Glomerular endothelial cell (primary cell): ENCODE measurements at places on chromosomes 7 and 10. TPM values are rescaled to one million over a fixed set of nuclear protein-coding genes. Genes with fewer than 3 reads are reported as not detected.

DNA sequence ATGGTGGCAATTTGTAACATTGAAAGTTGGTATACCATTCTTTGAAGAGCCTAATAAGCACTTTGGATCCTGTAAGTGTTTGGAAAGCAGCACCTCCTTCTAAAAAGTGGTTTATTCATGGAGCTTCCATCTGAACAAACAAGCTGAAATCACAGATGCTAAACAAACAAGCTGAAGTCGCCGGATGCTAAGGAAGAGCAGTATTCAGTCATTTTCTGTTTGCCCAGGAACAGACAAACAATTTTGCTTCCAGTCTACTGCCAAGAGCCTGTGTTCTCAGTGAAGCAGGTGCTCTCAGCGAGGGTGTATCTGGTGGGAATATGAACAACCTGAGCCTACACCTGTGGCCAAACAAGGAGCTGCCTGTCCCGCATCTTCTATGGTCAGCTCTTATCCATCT lies 6.3 kb downstream of the COL28A1 start:
- no peak for DNase-seq

PLEKHS1 gene
- total RNA-seq, result not detected in 2 replicates

- DNase-seq, result no peak
Measured at GRCh38 chr10:34713875-34714274, 101.2 kb downstream of the PARD3 start.

EBLN1 gene
- total RNA-seq, result not detected in 2 replicates

GRCh38 chr10:112307358-112308124 lies 24.3 kb downstream of the TECTB start:
- no peak for DNase-seq

DNA sequence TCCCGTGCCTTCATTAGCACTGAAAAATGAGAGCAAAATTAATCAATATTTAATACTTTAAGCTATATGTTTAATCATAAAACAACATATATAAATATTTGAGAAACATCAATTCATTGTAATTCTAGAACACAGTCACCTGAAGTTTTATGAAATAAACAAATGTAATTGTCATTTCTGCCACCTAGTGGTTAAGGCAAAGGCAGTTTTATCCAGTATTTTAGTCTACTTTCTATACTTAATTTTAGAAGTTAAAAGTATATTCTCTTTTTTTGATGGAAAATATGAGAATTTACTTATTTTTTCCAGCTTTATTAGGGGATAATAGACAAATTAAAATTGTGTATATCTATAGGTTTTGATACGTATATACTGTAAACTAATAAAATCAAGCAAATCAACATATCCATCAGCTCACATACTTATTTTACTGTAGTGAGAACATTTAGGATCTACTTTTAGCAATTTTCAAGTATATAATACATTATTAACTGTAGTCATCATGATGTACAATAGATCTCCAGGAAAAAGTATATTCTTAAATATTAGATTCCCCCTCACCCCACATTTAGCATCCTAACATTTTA lies 16.9 kb downstream of the PCGF6 start:
- DNase-seq, result no peak

WNT8B gene
- total RNA-seq, result not detected in 2 replicates

DNA sequence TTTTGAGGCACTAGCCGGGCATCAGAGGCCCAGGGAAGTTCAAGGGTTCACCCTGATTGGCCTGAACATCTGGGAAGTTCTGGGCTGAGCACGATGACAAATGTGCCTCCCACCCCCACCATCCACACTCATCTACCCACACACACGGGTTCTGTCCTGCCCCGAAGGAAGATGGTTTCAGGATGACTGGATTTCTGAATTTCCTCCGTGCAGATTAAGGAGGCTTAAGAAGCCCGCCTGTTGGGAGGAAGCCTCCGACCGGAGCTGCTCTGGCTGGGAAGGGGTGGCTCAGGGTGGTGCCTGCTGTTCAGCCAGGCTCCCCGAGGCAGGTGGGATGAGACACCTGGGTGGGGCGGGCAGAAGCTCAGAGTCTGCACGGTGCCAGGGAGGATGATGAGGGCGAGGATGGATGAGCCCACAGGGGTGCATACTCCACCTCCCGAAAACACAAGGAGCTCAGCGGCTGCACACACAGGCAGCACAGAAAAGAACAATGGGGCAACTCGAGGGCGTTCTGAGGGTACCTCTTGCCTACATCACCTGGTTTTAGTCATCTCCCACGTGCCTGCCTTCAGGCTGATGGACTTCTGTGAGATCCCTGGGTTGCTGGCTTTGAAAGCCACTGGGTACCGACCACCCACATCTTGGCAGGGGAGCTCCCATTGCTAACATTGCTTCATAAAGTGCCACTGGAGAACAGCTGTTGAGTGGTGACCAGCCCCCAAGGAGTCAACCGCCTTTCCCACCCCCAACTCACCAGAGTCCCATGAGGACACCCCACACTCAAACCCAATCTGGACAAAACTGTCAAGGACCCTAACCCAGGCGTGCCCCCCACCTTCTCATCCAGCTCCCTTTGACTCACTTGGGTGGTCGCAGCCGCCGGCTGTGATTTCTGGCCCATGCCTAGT lies 41.2 kb downstream of the CALML3 start:
- no peak for DNase-seq

GRCh38 chr7:100585511-100586265 lies at the start of gene LRCH4:
Gene LRCH4, minus strand, starts transcription at chr7:100586129. Its CDS starts 29 bp downstream, at chr7:100586100.
- no peak for DNase-seq

GRCh38 chr10:102735065-102735562 lies 8.6 kb upstream of the WBP1L start:
- no peak for DNase-seq

GRCh38 chr7:137846827-137847567 lies at the start of gene DGKI:
Gene DGKI, minus strand, starts transcription at chr7:137846974.
- DNase-seq, result no peak
